ENCODE measurements at places on chromosomes 3 and 15.

- DNase-seq: no peak
These were observed 10.8 kb downstream of the UMPS start for GRCh38 chr3:124741027-124741426.

DNA sequence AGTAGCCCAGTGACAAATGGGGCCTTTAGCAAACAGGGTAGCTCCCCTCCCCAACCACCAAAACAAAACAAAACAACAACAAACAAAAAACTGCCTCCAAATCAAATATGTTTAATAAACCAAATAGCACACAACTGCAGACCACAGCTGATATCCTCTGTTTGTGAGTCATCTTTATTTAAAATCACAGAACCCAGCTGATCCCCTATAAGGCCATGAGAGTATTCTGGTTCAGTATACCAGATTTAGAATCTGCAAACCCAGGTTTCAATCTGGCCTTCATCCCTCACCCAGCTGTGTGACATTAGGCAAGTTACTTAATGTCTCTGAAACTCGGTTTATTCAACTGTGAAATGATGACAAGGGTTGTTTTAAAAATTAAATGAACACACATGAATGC is 124.5 kb downstream of the SUCLG2 start:
- peak; percentile 30 for DNase-seq

DNA sequence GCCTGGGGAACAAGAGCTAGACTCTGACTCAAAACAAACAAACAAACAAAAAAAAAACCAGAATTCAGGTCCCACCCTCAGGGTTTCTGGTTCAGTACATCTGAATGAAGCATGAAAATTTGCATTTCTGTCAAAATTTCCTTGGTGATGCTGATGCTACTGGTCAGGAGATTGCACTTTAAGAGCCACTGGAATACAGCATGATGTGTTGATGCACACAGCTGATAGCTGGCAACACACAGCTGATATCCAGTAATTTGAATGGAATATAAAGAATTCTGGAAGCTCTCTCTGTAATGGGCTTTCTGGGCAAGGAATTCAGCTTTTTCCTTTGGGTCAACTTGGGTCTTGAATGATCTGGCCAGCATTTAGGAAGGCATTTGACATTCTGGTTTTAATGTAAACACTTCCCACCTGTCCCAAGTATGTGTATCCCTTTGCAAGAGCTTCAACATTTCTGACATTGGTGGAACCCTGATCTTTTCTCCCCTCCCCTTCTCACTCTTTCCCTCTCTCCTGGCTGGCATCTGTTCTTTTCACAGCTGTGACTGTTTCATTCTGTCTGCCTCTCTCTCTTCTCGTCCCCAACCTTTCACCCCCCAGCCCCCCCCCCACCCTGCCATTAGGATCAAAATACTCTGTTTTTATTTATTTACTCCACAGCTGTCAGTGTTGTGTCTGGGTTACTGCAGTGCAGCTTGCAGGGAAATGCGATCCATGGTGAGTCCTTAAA is 189.5 kb downstream of the TPRG1 start:
- DNase-seq: no peak

- no peak for DNase-seq
These were observed 8.4 kb upstream of the PLA1A start for GRCh38 chr3:119589102-119589773.

GRCh38 chr3:25461946-25462345 is 33.9 kb downstream of the RARB start:
- no peak for DNase-seq

DNA sequence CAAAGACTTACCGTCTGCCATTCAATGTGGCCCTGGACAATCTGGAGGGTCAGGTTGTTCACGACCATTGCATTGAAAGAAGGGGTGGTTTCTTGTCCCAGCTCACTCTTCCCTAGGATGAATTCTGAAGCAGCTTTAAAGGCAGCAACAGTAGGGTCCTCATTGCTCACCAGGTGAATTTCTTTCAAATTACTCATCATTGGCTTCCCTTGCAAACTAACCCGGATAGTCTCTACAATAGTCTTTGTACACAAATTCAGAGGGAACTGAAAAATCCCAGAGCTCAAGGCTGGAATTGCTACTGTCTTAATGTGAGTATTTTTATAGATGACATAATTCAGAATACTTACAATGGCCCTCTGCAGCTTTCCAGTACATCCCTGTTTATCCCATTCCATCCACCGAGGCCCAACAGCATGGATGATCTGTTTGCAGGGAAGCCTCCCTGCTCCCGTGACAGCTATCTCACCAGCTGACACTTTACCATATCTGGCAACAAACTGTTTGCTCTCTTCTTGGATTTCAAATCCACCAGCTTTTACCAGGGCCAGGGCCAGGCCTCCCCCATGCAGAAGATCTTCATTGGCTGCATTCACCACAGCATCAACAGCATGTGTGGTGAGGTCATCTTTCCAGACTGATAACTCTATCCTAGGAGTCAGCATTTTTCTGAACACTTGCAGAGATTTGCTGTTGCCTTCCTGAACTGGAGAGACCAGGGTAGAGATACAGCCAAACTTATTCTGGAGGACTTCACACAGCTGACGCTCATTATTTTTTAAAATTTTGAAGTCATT is 8.6 kb downstream of the PARP9 start:
- DNase-seq: peak; percentile 42

DNA sequence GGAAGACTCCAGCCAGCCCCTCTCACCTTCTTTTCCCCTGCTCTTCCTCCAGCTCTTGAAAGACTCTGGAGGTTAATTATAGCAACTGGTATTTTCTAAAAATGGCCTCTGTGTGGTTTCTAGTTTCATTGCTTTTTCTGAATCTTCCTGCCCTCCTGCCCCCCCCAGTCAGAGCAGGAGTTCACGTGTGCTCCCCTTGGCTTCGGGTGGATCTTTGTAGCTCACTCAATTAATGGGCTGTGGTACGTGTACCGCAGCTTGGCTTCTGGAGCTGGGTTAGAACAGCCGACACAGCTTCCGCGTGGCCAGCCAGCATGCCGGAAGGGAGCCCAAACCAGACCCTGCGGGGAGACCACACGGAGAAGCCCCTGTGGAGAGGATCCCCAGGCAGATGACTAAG is 31.5 kb downstream of the TM2D3 start:
- DNase-seq: no peak

- DNase-seq: no peak
These were observed 160.2 kb downstream of the GHSR start for GRCh38 chr3:172287937-172288477.

- no peak for DNase-seq
These were observed 224.2 kb downstream of the BCHE start for GRCh38 chr3:165613014-165613413.
